ENCODE measurements at places on chromosomes 12 and 14.

- DNase-seq, result no peak
Observed at GRCh38 chr12:74999474-74999873, 210.2 kb downstream of the KCNC2 start.

DNA sequence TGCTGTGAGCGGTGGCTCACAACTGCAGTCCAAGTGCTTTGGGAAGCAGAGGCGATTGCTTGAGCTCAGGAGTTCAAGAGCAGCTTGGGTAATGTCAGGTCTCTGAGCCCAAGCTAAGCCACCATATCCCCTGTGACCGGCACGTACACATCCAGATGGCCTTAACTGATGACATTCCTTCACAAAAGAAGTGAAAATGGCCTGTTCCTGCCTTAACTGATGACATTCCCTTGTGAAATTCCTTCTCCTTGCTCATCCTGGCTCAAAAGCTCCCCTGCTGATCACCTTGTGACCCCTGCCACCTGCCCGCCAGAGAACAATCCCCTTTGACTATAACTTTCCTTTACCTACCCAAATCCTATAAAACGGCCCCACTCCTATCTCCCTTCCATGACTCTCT lies 48.6 kb downstream of the SLC25A47 start:
- no peak for DNase-seq

DNA sequence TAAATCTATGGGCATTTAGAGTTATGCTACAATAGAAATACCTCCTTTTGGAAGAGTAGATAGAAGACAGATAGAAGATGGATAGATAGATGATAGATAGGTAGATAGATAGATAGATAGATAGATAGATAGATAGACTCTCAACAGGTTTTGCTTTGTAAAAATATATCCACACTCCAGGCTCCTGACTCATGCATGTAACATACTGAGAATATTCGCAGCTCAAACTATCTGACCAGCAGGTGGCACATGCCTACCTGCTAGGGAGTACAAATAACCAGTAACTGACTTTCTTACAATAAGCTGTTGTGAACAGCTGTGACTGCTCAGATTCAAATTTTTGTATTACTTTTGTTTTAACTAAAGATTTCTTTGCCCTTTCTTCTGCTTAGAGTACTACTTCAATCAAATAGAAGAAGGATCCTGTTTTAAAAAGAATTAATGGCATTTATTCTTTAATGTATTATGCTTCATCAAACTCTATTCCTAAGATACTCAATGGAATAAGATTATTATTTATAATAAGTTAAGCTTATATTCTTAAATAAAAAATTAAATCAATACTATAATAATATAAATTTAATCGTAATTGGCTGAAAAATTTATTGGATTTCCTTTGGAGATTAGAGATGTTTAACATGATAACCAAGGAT lies 15.8 kb upstream of the CPNE8 start:
- DNase-seq, result no peak

- DNase-seq, result no peak
Observed at GRCh38 chr12:3713483-3713882, 39.4 kb downstream of the CRACR2A start.

GRCh38 chr12:17278946-17279345 lies 673.0 kb upstream of the LMO3 start:
- DNase-seq, result no peak

- no peak for DNase-seq
Observed at GRCh38 chr14:99995700-99996356, 69.4 kb upstream of the EVL start.

- no peak for DNase-seq
Observed at GRCh38 chr12:131197490-131197889, 243.8 kb downstream of the ADGRD1 start.

- DNase-seq, result peak; percentile 13
Observed at GRCh38 chr12:95918194-95918993, 24.0 kb downstream of the CCDC38 start.

GRCh38 chr12:32211066-32211899 lies 104.6 kb downstream of the BICD1 start:
- no peak for DNase-seq

DNA sequence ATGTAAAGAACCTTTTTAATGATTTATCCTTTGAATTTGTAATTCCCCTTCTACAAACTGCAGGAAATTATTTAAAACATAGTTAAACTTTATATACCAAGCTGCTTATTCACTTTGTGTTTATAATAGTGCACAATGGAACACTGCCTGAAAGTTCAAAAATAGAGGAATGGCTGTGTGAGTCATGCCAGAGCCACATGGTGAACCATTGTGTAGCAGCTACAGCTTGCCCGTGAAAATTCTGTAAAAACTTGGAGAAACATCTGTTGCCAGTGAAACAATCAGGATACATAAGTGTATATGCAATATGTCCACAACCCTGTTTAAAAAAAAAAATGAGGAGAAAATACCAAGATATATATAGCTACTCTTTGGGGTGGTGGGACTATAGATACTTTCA lies 59.5 kb downstream of the VEZT start:
- DNase-seq, result peak; percentile 56

DNA sequence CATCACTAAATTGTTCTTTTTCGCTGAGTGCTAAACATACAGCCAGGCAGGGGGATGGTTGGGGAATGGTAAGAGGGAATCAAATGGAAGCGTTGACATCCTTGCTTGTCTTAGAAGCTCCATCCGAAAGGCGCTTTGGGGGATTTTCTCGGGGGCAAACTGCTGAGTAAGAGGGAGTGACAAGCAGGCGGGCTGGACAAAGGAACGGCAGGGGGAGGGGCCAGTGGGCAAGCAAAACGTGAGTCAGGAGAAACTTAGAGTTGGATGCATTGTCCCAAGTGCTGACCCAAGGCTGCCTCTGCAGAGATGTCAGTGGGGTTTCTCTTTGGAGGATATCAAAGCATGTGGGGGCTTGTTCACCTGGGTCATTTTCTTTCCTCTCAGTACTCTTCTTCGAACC lies 480.5 kb downstream of the VRK1 start:
- no peak for DNase-seq

DNA sequence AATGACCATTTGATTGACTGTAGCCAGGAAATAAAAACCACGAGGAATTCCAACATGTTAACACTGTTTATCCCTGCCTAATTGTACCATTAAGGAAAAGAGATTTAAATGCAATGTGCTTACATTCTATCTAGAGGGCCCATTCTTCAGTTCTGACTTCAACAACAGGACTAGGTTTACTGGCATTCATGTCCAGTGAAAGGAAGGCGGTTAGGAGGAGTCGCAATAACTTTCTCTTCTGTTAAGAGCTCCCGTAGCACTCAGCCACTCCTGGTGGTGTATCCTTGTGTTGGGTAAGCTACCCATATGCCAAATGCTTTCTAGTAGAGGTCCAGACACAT lies 154.7 kb downstream of the STXBP6 start:
- DNase-seq, result no peak

GRCh38 chr12:22855456-22855855 lies 230.5 kb downstream of the ETNK1 start:
- DNase-seq, result no peak

- no peak for DNase-seq
Observed at GRCh38 chr12:27523305-27523641, 733 bp upstream of the PPFIBP1 start.

DNA sequence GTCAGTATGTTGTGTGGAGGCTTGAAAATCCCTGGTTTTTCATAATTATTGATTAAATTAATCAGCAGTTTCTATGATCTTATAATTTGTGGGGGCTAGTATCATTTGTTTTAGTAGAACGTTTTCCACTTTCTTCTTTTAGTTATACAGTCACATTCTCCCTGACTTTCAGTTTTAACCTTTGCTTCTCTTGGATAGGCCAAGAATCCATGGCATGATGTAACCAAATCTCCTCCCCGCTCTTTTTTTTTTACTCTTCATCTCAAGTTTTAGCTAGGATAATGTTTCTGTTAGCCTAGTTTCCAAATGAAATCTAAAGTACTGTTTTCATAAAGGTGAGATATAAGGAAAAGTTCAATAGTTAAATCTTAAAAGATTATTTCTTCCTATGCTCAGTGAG lies 106.5 kb downstream of the TMEM117 start:
- DNase-seq, result no peak

DNA sequence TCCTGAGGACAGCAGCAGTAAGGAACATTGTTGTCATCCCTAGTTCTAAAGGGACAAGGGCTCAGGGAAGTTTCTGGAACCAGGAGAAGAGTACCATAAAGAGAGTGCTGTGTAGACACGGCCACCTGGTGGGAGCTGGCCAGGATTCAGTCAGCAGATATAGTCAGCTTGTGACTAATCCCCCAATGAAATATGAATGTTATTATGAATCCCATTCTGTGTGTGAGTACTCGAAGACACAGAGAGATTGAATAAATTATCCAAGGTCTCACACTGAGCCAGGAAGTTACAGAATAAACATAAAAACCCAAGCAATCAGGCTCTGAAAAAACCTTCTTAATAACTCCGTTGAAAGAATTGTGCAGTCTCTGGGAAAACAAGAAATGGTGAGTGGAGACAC lies 1359.5 kb downstream of the AACS start:
- DNase-seq, result no peak

- DNase-seq, result no peak
Observed at GRCh38 chr12:2570562-2570961, 224.2 kb upstream of the FKBP4 start.

- no peak for DNase-seq
Observed at GRCh38 chr12:116087399-116087798, 190.1 kb downstream of the MED13L start.

- no peak for DNase-seq
Observed at GRCh38 chr12:25496098-25496587, 56.9 kb downstream of the LMNTD1 start.

GRCh38 chr12:57195611-57196371 lies 20.8 kb upstream of the NXPH4 start:
- no peak for DNase-seq

DNA sequence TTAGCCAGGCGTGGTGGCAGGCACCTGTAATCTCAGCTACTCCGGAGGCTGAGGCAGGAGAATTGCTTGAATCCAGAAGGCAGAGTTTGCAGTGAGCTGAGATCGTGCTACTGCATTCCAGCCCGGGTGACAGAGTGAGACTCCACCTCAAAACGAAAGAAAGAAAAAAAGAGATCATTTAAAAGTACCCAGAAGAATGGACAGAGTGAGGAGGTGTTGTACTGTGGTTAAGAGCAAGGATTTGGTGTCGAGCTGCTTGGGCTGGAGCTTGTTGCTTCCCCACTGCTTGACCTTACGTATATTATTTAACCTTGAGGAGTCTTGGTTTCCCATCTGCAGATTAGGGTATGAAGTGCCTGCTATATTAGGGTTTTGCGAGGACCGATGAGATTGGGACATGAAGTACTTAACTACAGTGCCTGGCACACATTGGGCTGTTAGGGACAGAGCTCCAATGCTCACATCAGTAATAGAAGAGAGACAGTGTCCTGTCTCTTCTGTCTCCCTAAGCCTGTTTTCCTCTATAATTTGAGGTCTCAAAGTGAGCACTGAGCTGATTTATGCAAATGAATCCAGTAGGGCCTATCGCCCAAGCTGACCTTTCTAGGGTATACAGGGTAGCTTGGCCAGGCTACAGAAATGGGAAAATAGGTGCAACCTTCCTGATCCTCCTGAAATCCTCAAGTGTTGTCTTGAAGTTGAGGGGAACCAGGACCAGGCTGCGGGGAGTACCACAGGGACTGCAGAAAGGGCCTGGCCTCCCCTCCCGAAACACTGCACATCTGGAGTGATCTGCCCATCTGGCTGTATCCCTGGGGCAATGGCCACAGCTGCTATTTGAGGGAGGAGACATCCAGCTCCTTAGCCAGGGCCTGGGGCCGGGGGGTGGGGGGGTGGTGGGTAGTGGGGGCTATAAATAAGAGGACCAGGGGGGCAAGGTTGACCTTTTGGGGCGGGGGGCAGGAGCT lies 8.6 kb upstream of the HDAC7 start:
- no peak for DNase-seq

DNA sequence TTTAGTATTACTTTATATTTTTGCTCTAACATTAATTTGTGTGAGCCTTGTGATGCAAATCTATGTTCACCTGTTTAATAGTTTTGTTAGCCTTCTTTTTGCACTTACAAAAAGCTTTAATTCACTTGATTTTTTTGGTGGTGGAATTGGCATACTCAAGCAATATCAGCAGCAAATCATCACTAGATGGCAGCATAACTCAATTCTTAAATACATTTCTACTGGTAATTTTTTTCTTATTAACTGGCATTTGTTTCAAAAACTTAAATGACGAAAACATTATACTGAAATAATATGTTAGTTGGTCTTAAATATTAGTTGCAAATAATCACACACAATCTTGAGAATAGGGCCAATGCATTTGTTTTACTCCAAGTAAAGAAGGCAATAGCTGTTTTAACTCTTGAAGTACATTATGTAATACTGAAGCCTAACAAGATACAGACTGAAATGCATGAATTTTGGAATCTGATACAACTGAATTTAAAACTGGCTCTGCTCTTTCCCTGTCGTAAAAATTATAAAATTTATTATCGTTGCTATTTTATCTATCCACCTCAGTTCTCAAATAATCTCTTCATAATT lies 151.5 kb downstream of the ATXN7L3B start:
- DNase-seq, result peak; percentile 18

DNA sequence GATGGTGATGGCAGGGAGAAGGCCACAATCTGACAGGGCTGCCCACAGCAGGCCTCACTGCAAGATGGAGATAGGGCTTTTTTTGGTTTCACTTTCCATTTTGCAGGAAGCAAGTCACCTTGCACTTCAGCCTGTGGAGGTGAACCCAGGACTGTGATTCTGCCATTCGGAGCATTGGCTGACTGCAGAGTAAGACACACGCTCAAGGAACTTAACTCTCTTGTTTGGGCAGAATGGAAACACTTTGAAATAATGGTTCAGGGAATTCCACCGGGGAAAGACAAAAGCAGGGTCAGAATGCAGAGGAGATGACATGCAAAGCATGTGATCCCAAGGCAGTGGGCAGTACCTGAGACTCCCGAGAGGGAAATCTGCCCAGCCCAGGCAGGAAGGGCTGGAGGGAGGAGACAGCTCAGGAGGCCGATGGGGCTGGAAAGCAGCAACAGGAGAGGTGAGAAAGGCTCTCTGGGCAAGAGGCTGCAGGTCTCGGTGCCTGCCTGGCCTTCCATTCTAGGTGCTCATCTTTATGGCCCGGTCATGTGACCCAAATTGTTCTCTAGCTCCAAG lies 58.7 kb upstream of the PRMT8 start:
- DNase-seq, result no peak

Measured in skeletal muscle cell (primary cell).